Natural killer cell (primary cell): ENCODE measurements at places on chromosomes 5 and 9. TPM values are rescaled to one million over a fixed set of nuclear protein-coding genes. Genes with fewer than 3 reads are reported as not detected.
A peak's percentile ranks its signal among the peaks of the same experiment; 100 is the strongest.

DNA sequence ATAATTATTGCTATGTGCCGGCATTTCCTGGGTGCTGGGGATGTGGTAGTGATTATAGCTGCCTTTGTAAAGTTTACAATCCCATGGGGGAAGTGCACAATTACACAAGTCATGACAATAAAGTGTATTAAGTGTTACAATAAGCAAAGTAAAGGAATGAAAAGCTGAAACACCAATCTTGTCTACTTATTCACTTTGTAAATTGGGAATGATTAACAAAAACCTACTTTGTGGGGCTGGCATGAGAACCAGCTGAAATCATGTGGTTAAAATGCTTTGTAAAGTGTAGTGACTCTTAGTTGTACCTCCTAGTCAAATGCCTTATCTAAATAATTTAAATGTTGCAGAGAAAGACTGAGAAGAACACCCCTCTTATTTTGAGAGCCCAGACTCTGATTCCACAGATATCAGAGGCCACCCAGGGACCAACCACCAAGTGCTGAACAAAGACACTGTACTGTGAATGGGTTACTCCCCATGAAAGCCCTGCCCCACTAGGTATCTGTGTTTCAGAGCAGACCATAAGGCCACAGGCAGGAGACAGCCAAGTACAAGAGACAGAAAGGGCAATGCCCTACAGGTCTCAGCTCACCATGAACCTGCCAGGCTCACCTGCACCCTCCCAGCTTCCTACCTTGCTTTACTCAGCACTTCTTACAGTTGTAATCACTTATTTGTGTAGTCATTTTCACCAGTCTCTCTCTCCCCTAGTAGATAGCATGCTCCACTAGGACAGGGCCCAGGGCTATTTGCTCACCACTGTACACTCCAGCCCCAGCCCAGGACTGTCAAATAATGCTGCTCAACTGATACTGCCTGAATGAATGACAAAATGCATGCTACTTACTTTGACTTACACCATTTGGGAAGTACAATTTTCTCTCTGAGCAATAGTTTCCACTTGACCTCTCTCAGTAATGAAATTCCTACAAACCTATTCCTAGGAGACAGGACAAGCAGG is 101.6 kb upstream of the APC start:
- peaks cover 3% of the 10 kb centered on the region for H3K27me3 ChIP-seq
- H3K4me3 ChIP-seq: no peak overlapping the region
- H3K27ac ChIP-seq: no peak overlapping the region
- H3K4me1 ChIP-seq: no peaks in the 10 kb centered on the region

- H3K27me3 ChIP-seq: no peaks in the 10 kb centered on the region
- no peak overlapping the region for H3K4me3 ChIP-seq
- H3K27ac ChIP-seq: no peak overlapping the region
- no peak for DNase-seq
- no peaks in the 10 kb centered on the region for H3K36me3 ChIP-seq
These were observed 482.0 kb downstream of the DTWD2 start for GRCh38 chr5:118506217-118506852.

WDR38 gene
- total RNA-seq: not detected

GRCh38 chr5:171571663-171572062 is 152.2 kb downstream of the FGF18 start:
- no peaks in the 10 kb centered on the region for H3K4me1 ChIP-seq
- no peak for DNase-seq
- H3K36me3 ChIP-seq: no peaks in the 10 kb centered on the region
- no peak overlapping the region for H3K27ac ChIP-seq
- no peak overlapping the region for H3K4me3 ChIP-seq
- H3K27me3 ChIP-seq: no peaks in the 10 kb centered on the region

DNA sequence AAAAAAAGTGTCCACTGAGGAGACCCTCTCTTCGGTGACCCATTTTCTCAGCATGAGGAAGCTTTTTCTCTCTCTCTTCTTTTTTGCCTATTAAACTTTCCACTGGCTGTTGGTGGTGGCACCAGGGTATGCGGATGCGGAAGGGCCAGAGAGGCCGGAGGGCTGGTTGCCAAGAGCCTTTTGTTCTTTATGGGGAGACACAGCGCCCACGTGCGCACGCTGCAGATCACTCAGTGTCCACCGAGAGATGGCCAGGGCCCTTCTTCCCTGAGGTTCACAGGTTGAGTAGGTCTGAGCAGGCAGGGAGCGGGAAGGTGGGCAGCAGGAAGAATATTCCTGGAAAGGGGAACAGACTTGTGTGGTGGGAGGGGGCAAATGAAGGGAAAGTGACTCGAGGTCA is 69.1 kb downstream of the STK10 start:
- no peak for DNase-seq
- no peak overlapping the region for H3K4me3 ChIP-seq
- H3K27ac ChIP-seq: peak overlapping the region; percentile 61
- no peaks in the 10 kb centered on the region for H3K27me3 ChIP-seq
- H3K36me3 ChIP-seq: peaks cover 36% of the 10 kb centered on the region
- H3K4me1 ChIP-seq: peaks cover 80% of the 10 kb centered on the region

- H3K27ac ChIP-seq: no peak overlapping the region
- H3K4me1 ChIP-seq: no peaks in the 10 kb centered on the region
- H3K36me3 ChIP-seq: no peaks in the 10 kb centered on the region
- no peak overlapping the region for H3K4me3 ChIP-seq
- DNase-seq: no peak
These were observed 1.8 kb upstream of the SELENOP start for GRCh38 chr5:42813533-42813932.

GRCh38 chr5:141603923-141604717 is 14.7 kb downstream of the DIAPH1 start:
- H3K4me3 ChIP-seq: no peak overlapping the region
- peaks cover 55% of the 10 kb centered on the region for H3K4me1 ChIP-seq
- H3K36me3 ChIP-seq: no peaks in the 10 kb centered on the region
- no peaks in the 10 kb centered on the region for H3K27me3 ChIP-seq
- peak overlapping the region; percentile 90 for H3K27ac ChIP-seq

- H3K4me3 ChIP-seq: no peak overlapping the region
- H3K27ac ChIP-seq: no peak overlapping the region
- H3K27me3 ChIP-seq: peaks cover 17% of the 10 kb centered on the region
- DNase-seq: no peak
- H3K4me1 ChIP-seq: no peaks in the 10 kb centered on the region
- H3K36me3 ChIP-seq: no peaks in the 10 kb centered on the region
These were observed 635 bp downstream of the FBN2 start for GRCh38 chr5:128537221-128537999.

DNA sequence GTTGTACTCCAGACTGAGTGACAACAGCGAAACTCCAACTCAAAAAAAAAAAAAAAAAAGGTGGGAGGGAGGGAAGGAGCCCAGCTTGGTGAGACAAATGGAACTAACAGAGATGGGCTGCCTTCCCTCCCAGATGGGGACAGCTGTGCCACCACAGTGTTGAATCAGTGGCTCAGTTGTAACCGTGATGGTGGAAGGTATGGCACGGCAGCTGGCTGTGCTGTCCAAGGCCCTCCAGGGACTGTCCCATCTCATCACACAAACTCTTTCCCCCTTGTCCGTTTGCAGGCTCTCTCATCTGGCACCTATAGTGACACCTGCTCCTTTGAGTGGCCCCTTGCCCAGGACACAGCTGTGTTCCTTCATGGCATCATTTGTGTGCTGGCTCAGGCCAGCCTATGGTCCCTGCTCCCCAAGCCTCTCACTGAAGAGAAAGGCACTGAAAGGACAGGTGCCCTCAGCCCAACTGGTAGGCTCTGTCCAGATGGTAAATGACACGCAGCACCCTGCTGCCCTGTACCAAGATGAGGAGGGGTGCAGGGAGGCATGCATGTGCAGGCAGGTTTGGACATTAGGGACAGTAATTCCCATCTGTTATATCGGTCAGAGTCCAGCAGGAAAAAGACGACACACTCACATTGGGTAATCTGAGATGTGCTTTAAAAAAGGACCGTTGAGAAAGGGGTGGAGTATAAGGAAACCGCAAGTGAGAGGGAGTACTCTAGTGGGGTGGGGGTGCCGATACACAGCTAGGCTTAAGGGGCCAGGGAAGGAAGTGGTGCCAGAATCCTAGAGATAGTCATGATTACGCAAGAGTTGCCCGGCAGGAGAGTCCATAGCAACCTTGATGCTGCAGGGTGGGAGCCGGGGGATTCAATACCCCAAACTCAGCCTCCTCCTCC is 4.3 kb downstream of the SMIM33 start:
- H3K4me1 ChIP-seq: peaks cover 93% of the 10 kb centered on the region
- H3K36me3 ChIP-seq: peaks cover 25% of the 10 kb centered on the region
- no peak overlapping the region for H3K27ac ChIP-seq
- H3K4me3 ChIP-seq: no peak overlapping the region

C9 gene
- total RNA-seq: 0.52 TPM

DNA sequence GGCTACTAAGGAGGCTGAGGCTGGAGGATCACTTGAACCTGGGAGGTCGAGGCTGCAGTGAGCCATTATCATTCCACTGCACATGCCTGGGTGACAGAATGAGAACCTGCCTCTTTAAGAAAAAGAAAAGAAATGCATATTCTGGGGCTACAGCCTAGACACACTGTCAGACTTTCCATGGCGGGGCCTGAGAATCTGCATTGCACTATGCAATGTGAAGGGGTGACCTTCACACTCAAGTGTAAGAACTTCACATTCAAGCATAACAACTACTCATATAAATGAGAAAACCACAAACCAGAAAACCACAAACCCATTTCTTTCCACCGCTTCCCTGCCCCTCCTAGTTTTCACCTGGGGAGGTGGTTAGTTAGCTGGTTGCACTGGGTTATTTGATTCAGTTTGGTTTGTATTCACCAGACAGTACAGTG is 18.0 kb upstream of the FBP2 start:
- no peaks in the 10 kb centered on the region for H3K36me3 ChIP-seq
- DNase-seq: peak; percentile 5
- no peaks in the 10 kb centered on the region for H3K27me3 ChIP-seq
- peaks cover 3% of the 10 kb centered on the region for H3K4me1 ChIP-seq

LRRC14B gene
- total RNA-seq: not detected

GRCh38 chr5:45532826-45533624 is 163.2 kb downstream of the HCN1 start:
- H3K4me1 ChIP-seq: no peaks in the 10 kb centered on the region
- no peaks in the 10 kb centered on the region for H3K36me3 ChIP-seq
- no peaks in the 10 kb centered on the region for H3K27me3 ChIP-seq
- H3K4me3 ChIP-seq: no peak overlapping the region

DNA sequence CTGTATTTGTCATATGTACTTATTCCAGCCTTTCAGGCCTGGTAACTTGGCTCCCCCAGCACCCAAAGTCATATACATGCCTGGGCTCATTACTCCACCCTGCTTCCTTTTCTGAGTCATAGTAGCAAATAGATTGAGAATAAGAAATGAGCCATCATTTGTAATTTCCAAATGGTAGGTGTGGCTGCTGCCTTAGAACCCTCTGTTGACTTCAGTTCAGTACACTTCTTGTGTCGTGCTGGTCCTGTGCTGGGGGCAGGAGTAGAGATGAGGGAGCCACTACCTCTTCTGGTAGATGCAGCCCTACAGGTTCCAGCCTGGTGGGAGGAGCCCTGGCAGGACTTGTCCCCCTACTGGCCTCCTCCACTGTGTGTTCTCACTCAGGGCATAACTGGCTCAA is 11.1 kb downstream of the GM2A start:
- no peak overlapping the region for H3K27ac ChIP-seq

NEUROG1 gene
- total RNA-seq: not detected

GRCh38 chr9:89508951-89509615 is 11.2 kb upstream of the SEMA4D start:
- H3K27me3 ChIP-seq: no peaks in the 10 kb centered on the region
- no peaks in the 10 kb centered on the region for H3K36me3 ChIP-seq
- H3K27ac ChIP-seq: no peak overlapping the region
- H3K4me3 ChIP-seq: no peak overlapping the region
- DNase-seq: no peak

DNA sequence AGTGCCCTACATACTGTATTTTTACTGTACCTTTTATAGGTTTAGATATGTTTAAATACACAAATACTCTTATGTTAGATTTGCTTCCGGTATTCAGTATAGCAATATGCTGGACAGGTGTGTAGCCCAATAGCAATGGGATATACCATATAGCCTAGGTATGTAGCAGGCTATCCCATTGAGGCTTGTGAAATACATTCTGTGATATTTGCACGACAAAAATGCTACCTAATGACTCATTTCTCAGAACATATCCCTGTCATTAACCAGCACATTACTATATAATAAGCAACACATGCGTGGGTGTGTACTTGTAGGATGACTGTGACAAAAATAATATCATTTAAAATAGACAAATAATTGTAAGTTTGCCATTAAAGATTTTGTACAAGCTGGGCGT is 208.8 kb downstream of the MRPS30 start:
- no peaks in the 10 kb centered on the region for H3K36me3 ChIP-seq
- H3K27ac ChIP-seq: no peak overlapping the region

WNK2 gene
- 0.25 TPM for total RNA-seq

AQP3 gene
- 6.1 TPM for total RNA-seq

GRCh38 chr5:93599001-93599379 is 16.0 kb downstream of the NR2F1 start:
- H3K36me3 ChIP-seq: no peaks in the 10 kb centered on the region
- peaks cover 23% of the 10 kb centered on the region for H3K4me1 ChIP-seq
- no peak for DNase-seq
- H3K27me3 ChIP-seq: peaks cover 80% of the 10 kb centered on the region
- H3K4me3 ChIP-seq: no peak overlapping the region
- no peak overlapping the region for H3K27ac ChIP-seq

LRRC19 gene
- total RNA-seq: not detected

- no peak overlapping the region for H3K4me3 ChIP-seq
- H3K4me1 ChIP-seq: no peaks in the 10 kb centered on the region
- H3K27ac ChIP-seq: no peak overlapping the region
- H3K36me3 ChIP-seq: no peaks in the 10 kb centered on the region
These were observed 531.2 kb upstream of the ZNF608 start for GRCh38 chr5:125277494-125278154.

GNA14 gene
- total RNA-seq: not detected

DNA sequence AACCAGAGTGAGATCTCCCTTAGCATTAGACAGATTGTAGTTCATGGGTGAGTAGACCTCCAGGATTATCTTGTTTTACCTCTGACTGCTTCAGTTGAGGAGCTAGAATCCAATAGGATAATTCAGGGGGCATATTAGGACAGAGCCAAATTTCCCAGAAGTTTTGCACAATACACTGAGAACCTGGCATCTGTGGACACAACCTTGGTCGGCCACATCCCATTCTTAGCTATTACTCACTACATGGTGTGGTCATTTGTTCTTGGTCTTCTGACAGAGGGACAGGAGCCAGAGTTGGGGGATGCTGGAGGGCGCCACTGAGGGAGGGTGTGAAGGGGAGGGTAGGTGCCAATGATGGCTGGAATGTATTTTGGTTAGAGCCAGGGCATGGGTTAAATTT is 66.6 kb downstream of the NPR3 start:
- no peak overlapping the region for H3K27ac ChIP-seq
- H3K4me3 ChIP-seq: no peak overlapping the region
- no peaks in the 10 kb centered on the region for H3K36me3 ChIP-seq
- H3K27me3 ChIP-seq: no peaks in the 10 kb centered on the region
- no peak for DNase-seq

AK8 gene
- 0.18 TPM for total RNA-seq

PTGR1 gene
- not detected for total RNA-seq

PCDHGB5 gene
- total RNA-seq: 1.3 TPM

BTNL3 gene
- not detected for total RNA-seq

DNA sequence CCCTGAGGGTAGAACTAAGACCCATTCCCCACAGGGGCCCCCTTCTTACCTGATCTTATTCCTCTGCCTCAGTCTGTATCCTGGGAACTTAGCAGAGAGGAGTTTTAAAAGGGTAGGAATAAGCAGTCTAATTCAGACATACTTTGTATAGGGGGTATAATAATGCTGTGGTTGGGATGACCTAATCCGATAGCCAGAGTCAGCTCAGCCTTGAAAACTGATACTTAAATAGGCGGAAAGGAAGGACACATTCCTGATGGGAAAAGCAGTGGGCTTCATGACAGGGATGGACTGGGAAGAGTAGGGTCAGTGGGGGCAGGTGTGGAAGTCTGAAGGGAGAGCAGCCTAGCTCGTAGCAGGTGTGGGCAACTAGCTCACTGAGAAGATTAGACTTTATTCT is 52.2 kb upstream of the TESK1 start:
- H3K27me3 ChIP-seq: no peaks in the 10 kb centered on the region
- no peak overlapping the region for H3K27ac ChIP-seq

SPINK4 gene
- not detected for total RNA-seq
